ENCODE measurements at places on chromosomes 1 and 21.
A peak's percentile ranks its signal among the peaks of the same experiment; 100 is the strongest.

DNA sequence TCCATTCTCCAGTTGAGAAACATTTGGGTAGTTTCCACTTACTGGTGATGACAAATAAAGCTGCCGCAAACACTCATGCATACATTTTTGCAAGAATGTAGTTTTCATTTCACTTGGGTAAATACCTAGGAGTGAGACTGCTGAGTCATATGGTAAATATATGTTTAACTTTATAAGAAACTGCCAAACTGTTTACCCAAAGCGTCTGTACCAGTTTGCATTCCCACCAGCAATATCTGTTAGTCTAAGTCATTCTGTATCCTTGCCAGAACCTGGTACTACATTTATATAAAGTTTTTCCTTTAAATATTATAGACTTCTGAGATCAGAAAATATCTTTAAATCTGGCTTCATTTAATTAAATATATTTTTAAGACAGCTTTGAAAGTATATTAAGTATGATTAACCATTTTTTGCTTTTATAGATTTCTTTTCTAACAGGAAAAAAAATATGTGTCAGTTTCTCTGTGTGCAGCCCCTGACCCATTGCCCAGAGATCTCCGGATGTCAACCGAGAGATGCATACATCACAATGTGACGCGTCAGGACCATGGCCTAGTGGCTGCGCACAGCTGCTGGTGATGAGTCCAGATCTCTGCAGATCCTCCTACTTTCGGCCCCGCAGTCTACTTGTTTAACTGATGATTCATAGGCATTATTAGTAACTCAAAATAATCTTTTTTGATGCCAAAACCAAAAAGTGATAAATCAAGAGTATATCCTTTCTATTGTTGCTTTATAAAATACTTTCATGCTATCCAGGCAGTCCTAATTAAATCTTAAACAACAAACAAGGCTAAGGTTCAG lies 227.1 kb upstream of the MAP1LC3C start:
- no peak for DNase-seq

DNA sequence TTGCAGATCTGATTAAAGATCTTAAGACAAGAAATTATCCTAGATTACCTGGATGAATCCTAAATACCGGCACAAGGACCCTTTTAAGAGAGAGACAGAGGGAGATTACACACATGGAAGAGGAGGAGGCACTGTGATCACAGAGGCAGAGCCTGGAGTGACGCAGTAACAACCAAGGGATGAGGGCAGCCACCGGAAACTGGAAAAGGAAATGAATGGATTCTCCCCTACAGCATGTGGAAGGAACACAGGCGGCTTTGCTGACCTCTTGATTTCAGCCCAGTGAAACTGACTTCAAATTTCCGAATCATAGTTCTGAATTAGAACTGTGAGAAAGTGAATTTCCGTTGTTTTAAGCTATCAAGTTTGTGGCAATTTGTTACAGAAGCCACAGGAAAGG lies 50.2 kb upstream of the IVNS1ABP start:
- DNase-seq = no peak

DNA sequence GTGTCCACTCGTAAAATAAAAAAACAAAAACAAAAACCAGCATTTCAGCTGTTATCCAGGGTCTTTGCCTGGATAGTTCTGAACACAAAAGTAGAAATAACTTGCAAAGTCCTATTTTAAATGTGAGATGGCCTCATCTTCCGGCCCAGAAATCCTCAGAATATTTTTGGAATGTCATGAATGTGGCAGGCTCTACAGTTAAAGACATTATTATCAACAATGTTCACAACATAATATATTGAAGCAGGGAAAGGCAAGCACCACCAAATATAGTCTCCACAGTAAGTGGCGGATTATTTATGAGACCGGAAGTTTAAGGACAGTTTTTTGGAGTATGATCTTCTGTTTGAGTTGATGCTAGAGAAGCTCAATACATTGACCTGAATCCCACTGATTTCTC lies 1.2 kb upstream of the C1orf198 start:
- no peak for DNase-seq

- DNase-seq = no peak
These were observed 55.6 kb downstream of the GALNT2 start for GRCh38 chr1:230122366-230123279.

GRCh38 chr1:245823408-245824147 lies 668.8 kb downstream of the KIF26B start:
- peak; percentile 19 for DNase-seq

DNA sequence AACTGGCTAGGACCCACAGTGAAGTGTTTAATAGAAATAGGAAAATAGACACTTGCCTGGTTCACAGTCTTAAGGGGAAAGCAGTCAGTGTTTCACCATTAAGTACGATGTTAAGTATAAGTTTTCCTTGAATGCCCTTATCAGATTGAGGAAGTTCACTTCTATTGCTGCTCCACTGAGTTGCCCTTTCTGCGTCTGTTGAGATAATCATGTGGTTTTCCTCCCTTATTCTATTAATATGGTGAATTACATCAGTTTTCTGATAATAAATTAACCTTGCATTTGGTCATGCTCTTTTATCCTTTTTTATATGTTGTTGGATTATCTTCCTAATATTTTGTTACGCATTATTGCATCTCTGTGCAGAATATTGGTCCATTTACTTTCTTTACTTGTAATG lies 21.4 kb downstream of the UTS2 start:
- no peak for DNase-seq

DNA sequence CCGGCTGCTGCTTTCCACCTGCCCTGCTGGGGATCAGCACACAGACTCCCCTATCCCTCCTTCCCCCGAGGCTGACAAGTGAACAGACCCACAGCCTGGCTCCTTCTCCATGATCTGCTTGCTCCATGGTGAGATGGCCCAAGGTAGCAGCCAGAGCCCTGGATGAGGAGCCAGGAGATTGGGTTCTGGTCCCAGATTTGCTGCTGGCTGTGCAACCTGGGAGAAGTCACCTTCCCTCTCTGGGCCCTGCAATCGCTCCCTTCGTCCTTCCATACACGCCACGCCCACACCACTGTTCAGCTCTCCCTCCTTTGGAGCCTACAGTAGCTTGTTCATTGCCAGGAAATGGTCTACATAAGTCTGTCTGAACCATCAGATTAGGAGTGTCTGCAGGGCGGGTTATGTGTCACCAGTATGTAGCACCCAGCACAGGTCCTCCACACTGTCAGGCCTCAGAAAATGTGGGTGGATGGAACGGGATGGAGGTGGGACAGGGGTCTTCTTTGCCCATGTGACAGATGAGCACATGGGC lies 9.2 kb upstream of the EPHA8 start:
- DNase-seq = no peak

- no peak for DNase-seq
These were observed 48.5 kb downstream of the EVI5 start for GRCh38 chr1:92736395-92736794.

- DNase-seq = no peak
These were observed 92.3 kb upstream of the ESRRG start for GRCh38 chr1:216815260-216816131.

- DNase-seq = no peak
These were observed 6.2 kb downstream of the KRTAP10-12 start for GRCh38 chr21:44702973-44703730.

DNA sequence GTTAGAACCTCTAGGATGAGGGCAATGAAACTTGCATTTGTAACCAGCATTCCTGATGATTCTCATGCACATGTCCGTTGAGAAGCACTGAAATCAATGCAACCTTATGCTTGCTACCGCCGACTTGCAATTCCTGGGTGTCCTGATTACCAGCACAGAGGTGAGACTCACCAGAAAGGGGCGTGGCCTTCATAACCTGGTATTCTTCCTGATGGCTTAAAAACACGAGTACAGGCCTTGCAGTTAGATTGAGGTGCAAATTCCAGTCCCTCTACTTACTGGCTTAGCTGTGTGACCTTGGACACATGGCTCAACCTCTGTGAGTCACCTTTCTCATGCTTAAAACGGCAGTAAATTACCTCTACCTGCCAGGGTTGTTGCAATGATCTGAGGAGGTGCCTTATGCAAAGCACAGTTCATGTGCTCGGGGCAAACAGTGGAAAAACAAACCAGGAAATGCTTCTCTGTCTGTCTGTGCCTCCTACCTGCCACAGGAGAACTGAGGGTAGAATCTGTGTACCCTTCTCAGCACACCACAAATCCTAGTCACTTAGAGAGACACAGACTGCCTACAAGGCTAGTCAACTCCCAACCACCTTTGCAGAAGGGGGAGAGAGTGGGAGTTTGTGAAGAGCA lies 39.1 kb upstream of the ECE1 start:
- no peak for DNase-seq

- DNase-seq = no peak
These were observed 32.9 kb downstream of the ARHGEF10L start for GRCh38 chr1:17572264-17572985.

- DNase-seq = no peak
These were observed 19.4 kb downstream of the PLEKHO1 start for GRCh38 chr1:150168960-150169601.

GRCh38 chr1:176789571-176790090 lies 326.7 kb downstream of the PAPPA2 start:
- DNase-seq = no peak

DNA sequence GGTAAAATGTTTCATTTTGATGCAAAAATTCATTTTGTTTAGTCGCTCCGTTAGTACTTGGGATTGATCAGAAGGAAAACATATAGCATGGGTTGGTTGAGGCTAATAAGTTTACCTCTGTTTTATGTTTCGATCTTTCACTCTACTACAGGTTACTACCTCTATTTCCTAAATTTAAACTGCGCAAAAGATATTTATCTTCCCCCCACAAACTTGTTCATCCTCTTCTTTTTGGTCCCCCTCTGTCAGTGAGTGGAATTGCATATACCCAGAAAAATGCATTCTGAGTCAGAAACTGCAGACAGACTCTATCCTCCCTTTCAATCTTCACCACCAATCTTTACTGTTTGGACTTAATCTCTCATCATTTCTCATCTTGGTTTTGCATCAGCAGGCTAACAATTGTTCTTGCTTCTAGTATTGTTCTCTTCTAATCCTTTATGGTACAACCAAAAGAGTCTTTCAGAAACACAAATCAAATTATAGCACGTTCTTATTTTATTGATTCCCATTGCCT lies 316.0 kb upstream of the ADGRL4 start:
- no peak for DNase-seq
